CD4-positive, alpha-beta T cell treated with Interleukin-1 beta for 1 hour (primary cell): ENCODE measurements at places on chromosomes 16 and 17.

- DNase-seq, result no peak
Measured at GRCh38 chr17:75738218-75738802, 17.1 kb downstream of the ITGB4 start.

DNA sequence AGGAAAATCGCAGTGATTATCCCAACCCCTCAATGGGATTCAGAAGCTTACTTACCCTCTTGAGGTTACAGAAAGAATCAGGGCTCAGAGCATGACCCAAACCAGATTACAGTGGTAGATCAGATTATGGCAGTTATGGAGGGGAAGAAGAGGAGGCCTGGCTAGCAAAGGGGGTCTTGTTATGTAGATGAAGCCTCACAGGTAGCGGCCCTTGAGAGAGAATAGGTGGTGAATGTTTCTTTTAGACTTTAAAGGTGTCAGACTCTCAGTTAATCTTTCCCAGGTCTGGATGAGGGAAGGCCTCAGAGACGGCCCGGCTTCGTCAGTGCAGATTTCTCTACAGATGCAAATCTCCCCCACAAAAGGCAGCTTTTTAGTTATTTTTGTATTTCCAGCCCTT, 15.6 kb downstream of the RNF112 start:
- DNase-seq, result no peak

GRCh38 chr16:8964462-8964861, 756 bp upstream of the USP7 start:
- no peak for DNase-seq

GRCh38 chr16:84544031-84544773, 39.7 kb upstream of the MEAK7 start:
- DNase-seq, result no peak

GRCh38 chr17:8188263-8188839, 1.6 kb downstream of the BORCS6 start:
- no peak for DNase-seq

DNA sequence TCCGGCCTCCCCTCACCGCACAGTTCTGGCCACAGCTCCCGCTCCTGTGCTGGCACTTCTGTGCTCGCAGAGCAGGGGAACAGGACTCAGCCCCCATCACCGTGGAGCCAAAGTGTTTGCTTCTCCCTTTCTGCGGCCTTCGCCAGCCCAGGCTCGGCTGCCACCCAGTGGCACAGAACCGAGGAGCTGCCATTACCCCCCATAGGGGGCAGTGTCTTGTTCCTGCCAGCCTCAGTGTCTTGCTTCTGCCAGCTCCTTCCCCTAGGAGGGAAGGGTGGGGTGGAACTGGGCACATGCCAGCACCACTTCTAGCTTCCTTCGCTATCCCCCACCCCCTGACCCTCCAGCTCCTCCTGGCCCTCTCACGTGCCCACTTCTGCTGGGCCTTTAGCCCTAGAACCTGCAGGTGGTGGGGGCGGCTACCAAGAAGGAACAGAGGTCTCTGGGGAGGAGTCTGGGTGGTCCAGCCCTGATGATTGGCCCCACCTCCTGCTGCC, 645 bp upstream of the ELMO3 start:
- DNase-seq, result peak; percentile 36

DNA sequence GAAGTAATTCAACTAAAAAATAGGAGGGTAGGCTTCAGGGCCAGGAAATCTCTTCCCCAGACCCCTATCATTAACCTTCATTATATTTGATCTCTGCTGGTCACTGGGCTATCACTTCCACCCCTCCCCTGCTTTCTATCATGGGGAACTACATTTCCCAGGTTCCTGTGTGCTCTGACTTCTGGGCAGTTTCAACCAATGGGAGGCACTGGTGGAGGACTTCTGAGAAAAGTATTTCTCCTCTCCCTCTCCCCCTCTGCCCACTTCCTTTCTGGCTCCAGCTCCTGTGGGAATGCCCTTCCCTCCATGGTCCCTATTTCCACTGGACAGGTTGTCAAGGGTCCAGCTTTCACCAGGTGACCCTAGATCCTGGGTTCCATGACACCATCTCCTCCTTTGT, 364.4 kb downstream of the C16orf95 start:
- no peak for DNase-seq

DNA sequence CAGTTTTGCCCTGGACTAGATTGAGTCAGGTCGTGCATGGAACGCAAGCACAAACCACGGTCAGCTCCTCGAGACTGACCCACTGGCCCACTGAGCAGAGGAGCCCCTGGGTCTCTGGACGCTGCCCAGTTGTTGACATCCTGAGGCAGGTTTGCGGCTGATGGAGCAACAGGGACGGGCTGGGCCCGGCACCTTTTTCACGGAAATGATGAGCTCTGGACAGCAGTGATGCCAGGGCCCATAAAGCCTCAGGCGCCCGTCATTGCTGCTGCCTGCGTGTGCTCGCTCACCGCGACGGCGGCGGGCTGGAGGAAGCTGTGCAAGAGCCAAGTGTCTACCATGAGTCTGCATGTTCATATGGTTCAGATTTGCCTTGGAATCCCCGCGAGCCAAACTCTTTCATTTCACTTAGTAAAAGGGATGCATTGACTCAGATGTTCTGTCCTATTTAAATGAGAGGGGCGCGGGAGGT, 30.8 kb upstream of the CRISPLD2 start:
- DNase-seq, result no peak

DNA sequence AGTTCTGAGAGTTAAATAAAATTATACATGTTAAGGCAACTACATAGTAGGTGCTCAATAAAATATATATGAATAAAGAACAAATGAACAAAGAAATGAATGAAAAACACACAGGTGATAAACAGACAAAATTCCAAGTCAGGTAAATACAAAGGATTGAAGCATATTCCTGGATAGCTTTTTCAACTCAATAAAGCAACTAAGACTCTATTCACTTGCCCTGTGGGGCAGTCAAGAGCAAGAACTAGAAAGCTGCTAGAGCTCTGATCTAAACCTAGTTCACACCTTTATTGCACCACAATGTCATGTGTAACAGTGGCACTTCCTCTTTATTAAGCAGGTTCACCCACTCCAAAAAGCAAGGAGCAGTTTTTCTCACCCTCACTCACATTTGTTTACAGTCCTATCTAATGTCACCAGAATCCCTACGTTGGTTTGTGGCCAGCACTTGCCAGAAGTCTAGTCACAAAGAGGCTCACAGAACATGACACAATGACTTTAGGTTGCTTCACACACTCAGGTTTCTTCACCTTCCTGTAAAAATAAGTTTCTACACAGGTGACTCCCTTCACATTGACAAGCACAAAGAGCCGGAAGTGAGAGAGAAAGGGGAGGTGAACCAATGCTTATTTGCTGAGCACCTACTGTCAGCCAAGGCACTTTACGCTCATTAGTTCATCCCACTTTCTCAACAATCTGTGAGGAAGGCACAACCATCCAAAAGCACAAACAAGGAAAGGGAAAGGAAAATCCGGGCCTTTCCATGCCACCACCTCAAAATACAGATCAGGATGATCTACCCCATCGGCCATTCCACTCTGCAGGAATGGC, 70.8 kb downstream of the XPO6 start:
- peak; percentile 87 for DNase-seq

DNA sequence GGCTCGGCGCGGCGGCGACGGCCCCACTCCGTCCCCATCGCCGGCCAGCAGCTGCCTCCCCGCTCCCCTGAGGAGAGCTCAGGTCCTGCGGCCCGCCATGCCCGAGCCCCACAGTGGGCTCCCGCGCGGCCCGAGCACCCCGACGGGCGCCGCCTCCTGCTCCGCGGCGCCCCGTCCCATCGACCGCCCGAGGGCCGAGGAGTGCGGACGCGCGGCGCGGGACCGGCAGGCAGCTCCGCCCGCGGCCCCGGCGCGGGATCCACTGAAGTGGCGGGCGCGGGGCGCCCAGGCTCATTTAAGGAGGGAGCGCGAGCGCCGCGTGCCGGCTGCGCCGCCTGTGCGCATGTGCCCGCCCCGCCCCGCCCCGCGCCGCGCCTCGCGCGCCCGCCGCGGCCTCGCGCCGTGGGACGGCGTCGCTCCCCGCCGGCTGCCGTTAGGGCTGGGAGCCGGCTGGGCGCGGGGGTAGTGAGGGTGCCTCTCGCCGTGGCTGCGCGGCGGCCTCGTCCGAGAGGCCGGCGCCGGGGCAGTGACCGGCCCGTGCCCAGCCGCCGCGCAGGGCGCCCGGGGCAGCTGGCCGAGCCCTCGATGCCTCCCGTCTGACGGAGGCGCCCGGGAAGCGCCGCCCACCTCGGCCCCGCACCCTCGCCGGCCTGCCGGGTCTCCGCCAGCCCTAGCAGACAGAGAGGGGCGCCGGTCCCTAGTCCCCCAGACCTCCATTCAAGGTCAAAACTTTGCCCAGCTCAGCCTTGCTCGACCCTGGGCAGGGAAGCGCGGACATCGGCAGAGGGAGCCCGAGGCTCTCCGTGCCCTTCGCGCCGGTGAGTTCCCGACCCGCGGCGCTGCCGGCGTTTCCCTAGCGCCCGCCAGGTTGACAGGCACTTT, at the start of gene NETO2:
Gene NETO2 (minus strand): TSS at position 269 of the 882 bp plus-strand sequence. CDS start 333 bp downstream, outside the sequence.
- DNase-seq, result peak; percentile 69

DNA sequence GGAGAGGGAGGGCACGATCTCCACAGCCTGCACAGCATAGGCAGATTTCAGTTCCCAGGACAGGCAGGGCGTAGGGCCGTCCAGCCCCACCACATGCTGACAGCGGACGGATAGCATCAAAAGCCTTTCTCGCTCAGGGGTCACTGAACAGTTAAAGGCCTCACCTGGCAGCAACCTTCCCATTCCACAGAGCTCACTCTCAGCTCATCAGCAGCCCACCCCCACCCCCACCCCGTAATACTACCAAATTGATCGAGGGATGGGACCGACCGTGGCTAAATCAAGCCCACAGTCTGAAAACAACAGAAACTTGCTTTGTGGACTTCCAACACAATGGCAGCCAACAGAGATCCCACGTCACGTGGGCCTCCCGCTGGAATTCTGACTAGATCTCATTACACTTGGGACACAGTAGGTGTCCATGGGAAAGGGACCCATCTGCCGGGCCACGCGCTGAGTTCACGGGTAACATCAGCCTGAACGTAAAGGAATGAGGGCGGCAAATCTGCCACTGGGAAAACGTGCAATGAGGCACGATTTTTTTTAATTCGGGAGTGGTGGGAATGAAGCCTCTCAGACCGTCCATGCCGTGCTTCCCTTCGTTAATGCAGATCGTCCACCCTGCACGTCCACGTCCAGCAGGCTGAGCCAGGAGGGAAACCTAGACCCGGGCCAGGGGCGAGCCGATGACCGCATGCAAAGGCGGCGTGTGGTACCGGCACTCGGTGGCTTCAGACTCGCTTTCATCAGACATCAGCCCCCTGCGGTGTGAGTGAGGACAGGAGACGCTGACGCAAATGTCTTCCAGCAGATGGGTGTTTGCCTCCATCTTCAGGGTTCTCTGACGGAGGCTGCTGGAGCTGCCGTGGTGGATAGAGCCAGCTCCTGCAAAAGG, 92.1 kb downstream of the TBC1D16 start:
- DNase-seq, result no peak

DNA sequence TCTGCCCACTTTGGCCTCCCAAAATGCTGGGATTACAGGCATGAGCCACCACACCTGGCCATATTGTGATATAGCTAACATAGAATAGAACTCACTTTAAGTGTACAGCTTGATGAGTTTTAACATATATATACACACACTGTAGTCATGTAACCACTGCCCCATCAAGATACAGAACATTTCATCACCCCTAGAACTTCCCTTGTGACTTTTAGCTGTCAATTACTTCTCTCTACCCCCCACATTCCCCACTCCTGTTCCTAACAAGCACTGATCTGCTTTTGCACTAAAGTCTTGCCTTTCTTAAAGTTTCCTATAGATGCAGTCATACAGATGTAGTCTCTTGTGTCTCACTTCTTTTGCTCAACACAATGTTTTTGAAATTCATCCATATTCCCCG, 93.1 kb downstream of the PITPNC1 start:
- no peak for DNase-seq
